ENCODE measurements at places on chromosomes 4 and X.

- H3K27ac ChIP-seq = no peak overlapping the region
- H3K4me1 ChIP-seq = no peaks in the 10 kb centered on the region
- DNase-seq = no peak
- H3K27me3 ChIP-seq = no peaks in the 10 kb centered on the region
- no peaks in the 10 kb centered on the region for H3K36me3 ChIP-seq
Observed at GRCh38 chrX:140933874-140934655, 68.3 kb upstream of the SPANXB1 start.

DNA sequence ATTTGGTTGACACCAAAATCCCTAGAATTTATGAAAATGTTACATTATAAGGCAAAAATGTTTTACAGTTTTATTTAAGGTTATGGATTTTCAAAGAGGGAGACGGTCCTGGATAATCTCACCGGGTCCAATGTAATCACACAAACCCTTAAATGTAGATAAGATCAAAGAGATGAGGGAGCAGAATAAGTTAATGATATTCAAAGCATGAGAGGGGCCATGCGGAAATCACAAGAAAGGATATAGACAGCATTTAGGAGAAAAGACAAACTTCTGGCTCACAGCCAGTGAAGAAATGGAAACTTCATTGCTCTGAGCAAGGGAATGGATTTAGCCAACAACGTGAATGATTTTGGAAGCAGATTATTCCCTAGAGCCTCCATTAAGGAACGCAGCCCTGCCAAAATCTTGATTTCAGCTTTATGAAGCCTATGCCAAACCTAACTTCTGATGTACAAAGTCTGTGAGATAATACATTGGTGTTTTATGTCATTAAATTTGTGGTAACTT is 684.4 kb upstream of the GNPDA2 start:
- H3K27me3 ChIP-seq = no peaks in the 10 kb centered on the region
- DNase-seq = no peak
- H3K4me3 ChIP-seq = no peak overlapping the region
- no peaks in the 10 kb centered on the region for H3K4me1 ChIP-seq

DNA sequence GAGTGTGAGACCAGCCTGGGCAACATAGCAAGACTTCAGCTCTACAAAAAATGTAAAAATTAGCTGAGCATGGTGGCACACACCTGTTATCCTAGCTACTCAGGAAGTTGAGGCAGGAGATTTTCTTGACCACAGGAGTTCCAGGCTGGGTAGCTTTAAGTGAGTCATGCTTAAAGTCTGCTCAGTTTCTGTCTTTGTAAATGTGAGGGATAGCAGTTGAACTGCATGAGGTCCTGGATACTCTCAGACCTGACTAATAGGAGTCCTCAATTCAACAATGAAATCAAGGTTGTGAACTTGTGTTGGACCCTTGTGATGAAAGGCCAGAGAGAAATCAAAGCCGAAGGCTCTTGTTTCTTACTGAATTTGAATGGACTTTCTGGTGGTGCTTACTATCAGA is 45.2 kb downstream of the STARD8 start:
- no peak overlapping the region for H3K4me3 ChIP-seq
- no peak overlapping the region for H3K27ac ChIP-seq
- no peaks in the 10 kb centered on the region for H3K27me3 ChIP-seq

DNA sequence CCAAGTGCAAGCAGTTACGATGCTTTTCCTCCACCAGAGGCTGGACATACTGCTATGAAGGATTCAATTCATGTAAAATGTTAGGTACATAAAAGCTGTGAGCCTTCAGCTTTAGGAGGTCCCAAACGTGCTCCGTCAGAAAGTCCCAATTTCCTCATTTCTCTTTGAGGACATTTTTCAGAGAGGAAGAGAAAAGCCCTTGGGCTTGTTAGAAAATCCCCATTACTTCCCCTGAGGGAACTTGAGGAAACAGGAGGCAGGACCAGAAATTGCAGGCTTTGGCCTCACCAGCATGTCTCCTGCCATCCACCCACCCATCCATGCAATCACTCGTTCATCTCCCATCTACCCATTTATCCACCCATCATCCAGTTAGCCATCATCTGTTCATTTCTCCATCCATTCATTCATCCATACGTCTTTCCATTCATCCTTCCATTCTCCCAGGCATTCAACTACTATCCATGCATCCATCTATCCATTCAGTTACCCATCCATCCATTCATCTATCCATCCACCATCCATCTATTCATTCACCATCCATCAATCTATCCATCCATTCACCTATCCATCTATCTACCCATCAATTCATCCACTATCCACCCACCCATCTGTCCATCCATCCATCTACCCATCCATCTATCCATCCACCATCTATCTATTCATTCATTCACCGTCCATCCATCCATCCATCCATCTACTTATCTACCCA is 223.5 kb downstream of the AFAP1 start:
- H3K4me1 ChIP-seq = no peaks in the 10 kb centered on the region
- no peaks in the 10 kb centered on the region for H3K36me3 ChIP-seq
- no peak for DNase-seq
- H3K27ac ChIP-seq = no peak overlapping the region
- no peak overlapping the region for H3K4me3 ChIP-seq
- H3K27me3 ChIP-seq = no peaks in the 10 kb centered on the region

DNA sequence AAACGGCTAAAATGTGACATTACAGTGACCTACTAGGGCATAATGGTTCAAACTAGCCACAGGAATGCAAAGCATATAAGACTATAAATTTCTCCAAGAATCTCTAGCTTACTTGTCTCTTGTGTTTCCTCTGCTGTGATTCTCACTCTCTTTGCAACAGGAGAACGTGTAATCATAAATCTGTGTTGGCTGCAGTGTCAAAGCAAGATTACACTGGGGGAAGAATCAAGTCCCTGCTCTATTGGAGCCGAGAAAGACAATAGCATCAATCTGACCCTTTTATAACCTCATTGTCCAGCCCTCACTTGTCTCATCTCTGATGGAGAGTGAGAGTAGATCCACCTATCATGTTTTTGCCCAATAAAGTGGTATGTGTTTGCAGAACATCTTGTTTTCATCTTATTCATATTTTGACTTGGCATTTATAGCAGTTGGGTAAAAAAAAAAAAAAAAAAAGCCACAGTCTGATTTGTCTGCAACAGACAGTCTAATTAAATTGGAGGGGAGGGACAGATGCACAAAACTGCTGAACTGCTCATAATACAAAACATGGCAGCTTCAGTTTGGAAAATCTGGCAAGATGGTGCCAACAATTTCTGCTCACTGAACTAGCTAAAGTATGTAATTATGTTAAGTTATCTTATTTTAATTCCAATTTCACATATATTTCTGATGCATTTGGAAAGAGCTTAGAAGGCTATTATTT is 165.0 kb upstream of the GABRA2 start:
- no peaks in the 10 kb centered on the region for H3K27me3 ChIP-seq
- no peak for DNase-seq
- H3K27ac ChIP-seq = no peak overlapping the region
- no peak overlapping the region for H3K4me3 ChIP-seq

GRCh38 chrX:57155171-57155570 is 18.0 kb upstream of the SPIN2A start:
- peak; percentile 34 for DNase-seq
- H3K4me1 ChIP-seq = no peaks in the 10 kb centered on the region
- no peaks in the 10 kb centered on the region for H3K36me3 ChIP-seq
- no peak overlapping the region for H3K4me3 ChIP-seq

GRCh38 chr4:147733716-147734344 is 1.9 kb downstream of the ARHGAP10 start:
- peak overlapping the region; percentile 73 for H3K4me3 ChIP-seq
- peak overlapping the region; percentile 75 for H3K27ac ChIP-seq
- no peaks in the 10 kb centered on the region for H3K36me3 ChIP-seq
- DNase-seq = no peak

DNA sequence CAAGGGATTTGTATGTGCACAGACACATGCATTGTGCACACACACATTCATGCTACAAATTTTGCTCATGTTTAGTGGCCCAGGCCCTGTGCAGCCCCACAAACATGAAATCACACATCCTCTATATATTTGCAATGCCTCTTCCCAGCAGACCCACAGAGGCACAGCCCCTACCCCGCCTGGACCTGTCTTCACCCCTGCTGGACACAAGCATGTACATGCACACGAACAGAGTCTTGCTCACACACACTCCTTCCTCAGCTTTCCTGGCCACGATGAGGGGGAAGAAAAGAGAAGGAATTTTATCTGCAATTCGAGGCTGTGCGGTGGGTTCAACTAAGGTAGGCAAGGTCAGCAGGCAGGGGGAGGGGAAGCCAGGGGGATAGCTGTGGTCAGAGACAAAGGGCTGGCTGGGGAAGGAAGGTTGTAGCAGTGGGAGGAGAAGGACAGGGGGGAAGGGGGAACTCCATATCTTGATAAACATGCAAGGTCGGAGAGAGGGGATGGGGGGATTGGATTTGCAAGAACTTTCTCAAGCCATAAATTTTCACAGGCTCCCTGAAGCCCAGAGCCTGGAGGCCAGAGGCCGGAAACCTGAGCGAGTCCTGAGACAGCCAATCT is 156.4 kb downstream of the EFNB1 start:
- no peak overlapping the region for H3K4me3 ChIP-seq
- DNase-seq = no peak
- H3K36me3 ChIP-seq = no peaks in the 10 kb centered on the region
- H3K27ac ChIP-seq = no peak overlapping the region
- H3K4me1 ChIP-seq = no peaks in the 10 kb centered on the region
- H3K27me3 ChIP-seq = no peaks in the 10 kb centered on the region

- H3K36me3 ChIP-seq = no peaks in the 10 kb centered on the region
- H3K4me1 ChIP-seq = no peaks in the 10 kb centered on the region
- no peak overlapping the region for H3K27ac ChIP-seq
- DNase-seq = no peak
- H3K4me3 ChIP-seq = no peak overlapping the region
Observed at GRCh38 chrX:104135677-104136076, 21.1 kb downstream of the SLC25A53 start.

DNA sequence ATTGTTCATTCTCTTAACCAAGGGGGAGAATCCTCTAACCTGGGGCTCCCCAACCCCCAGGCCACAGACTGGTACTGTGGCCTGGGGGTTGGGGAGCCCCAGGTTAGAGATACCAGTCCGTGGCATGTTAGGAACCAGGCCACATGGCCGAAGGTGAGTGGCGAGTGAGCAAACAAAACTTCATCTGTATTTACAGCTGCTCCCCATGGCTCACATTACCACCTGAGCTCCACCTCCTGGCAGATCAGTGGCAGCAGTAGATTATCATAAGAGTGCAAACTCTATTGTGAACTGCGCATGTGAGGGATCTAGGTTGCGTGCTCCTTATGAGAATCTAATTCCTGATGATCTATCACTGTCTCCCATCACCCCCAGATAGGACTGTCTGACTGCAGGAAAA is 957.2 kb upstream of the PRKX start:
- H3K27me3 ChIP-seq = no peaks in the 10 kb centered on the region
- no peaks in the 10 kb centered on the region for H3K4me1 ChIP-seq
- no peaks in the 10 kb centered on the region for H3K36me3 ChIP-seq
- H3K27ac ChIP-seq = no peak overlapping the region
- no peak for DNase-seq

- H3K36me3 ChIP-seq = no peaks in the 10 kb centered on the region
- no peak overlapping the region for H3K27ac ChIP-seq
- H3K4me3 ChIP-seq = no peak overlapping the region
- H3K4me1 ChIP-seq = no peaks in the 10 kb centered on the region
Observed at GRCh38 chr4:27360790-27361267, 500.2 kb downstream of the STIM2 start.
